ENCODE measurements at places on chromosomes 12 and 14. TPM values are rescaled to one million over a fixed set of nuclear protein-coding genes. Genes with fewer than 3 reads are reported as not detected.
A peak's percentile ranks its signal among the peaks of the same experiment; 100 is the strongest.

DNA sequence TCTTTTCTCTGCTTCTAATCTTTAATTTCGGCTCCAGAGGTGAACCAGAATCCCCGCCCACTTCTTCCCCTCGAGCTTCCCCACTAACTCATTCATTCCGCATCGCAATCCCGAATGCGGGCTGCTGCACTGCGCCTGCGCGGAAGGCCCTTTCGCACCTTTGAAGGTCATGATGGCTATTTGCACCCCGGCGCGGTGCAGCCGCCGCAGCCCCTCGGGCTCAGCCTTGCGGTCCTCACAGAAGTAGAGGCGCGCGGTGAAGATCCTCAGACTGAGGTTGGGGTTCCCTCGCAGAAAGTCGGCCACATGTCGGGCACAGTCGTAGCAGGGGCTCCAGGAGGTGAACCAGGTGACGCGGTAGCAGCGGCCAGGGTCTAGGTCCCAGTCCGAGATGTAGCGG is 7.6 kb downstream of the AICDA start:
- no peak for DNase-seq

DNA sequence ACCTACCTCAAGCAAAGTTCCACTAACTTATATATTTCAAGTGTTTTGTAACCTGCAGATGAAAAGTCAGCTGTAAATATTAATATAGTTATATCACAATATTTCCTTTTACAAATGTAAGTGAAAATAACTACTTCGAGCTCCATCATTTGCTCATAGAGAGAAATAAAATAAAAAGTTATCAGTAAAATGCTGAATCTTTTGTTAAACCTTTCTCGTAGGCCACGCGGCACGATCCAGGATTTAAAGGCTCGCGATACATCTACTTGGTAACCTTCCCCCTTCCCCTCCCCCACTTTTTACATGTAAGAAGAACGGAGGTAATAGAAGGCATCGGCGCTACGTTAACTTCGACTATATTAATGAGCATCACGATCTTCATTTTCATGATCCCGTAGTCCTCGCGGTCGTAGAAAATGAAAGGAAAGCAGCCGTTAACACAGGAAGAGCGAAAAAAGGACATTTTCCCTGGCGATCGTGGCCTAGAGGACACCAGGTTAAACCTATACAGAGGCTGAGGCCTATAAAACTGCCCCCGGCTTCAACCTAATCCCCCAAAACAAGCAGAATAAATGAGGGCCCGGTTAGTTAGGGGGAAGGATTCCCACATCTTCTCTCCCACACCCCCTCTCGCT is 508 bp downstream of the HNRNPC start:
- DNase-seq, result peak; percentile 54

GRCh38 chr12:104443008-104443407 is 13.7 kb upstream of the CHST11 start:
- no peak for DNase-seq

DNA sequence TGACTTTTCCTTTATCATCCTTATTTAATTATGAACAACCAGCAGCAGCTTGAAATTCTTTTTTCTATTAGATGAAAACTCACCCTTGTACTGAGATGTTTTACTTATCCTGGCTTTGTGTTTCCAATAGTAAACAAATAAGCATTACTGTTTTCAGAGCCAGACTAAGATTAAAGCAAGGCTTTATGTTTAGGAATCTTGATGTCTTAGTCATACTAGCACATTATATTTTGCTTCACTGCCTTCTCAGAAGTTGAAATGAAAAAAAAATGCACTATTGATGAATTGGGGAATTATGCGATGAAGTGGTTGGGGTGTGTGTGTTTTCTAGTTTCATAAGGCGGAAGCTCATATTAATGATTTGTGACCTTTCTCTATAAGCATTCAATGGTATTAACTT is 301.2 kb upstream of the E2F7 start:
- no peak for DNase-seq

DNA sequence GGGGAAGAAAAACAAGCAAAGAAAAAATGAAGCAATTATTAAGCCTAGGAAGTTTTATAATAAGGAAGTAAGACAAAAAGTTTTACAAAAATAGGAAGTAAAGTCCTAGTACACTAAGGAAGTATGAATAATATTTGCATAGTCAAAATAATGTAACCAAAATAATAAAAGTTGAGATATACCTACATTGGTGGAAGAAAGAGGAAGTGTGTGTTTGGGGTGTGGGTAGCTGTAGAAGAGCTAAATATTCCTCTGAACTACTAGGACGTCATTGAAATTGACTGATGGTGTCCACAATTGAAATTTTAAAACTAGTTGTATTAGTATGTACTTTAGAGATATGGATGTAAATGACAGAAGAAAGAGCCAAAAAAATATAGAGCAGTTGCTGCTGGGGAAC is 228.4 kb upstream of the OTX2 start:
- DNase-seq, result no peak

DNA sequence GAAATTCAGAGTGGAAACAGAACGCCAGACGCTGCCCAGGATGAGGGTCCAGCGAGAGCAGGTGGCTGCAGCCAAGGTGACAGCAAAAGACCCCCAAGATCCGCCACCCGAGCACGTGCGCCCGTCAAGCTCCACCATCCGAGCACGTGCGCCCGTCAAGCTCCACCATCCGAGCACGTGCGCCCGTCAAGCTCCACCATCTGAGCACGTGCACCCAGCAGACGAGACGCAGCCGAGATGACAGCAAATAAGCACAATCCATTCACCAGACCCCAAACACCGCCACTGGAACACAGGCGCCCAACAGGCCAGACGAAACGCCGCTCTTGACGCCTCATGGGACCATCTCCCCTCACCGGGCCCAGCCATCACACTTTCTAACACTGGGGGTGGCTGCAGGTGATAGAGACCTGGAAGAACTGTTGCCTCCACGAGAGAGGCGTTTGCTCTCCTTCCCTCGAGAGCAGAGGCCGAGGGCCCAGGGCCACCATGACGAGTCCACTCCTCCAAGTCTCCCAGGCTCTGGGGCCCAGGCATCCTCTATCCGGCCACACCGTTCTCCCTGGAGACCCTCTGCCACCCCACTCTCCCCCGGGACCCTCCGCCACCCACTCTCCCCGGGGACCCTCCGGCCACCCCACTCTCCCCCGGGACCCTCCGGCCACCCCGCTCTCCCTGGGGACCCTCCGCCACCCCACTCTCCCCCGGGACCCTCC is 62.1 kb upstream of the GALNT9 start:
- no peak for DNase-seq

AQP5 gene
- polyA plus RNA-seq, result 0.24 TPM

GDF3 gene
- polyA plus RNA-seq, result not detected

CIROP gene
- polyA plus RNA-seq, result not detected

Measured in muscle of back (tissue), 13 donors.